ENCODE measurements at places on chromosomes 4 and X.

GRCh38 chrX:106742805-106743204 is 16.3 kb downstream of the RNF128 start:
- DNase-seq, result no peak

DNA sequence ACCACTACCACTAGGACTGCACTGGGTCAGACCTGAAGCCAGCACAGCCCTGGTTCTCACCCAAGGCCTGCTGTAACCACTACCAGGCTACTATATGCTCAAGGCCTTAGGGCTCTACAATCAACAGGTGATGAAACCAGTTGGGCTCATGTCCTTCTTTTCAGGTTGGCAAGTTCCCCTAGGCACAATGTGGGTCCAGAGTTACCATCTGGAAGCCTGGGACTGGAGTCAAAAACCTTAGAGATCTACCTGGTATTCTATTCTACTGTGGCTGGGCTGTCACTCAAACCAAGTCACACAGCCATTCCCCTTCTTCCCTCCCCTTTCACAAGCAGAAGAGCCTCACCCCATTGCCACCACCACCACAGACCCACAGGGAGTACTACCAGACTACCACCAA is 175.6 kb downstream of the RELL1 start:
- DNase-seq, result no peak

GRCh38 chrX:10310511-10310910 is 153.7 kb downstream of the CLCN4 start:
- DNase-seq, result no peak

DNA sequence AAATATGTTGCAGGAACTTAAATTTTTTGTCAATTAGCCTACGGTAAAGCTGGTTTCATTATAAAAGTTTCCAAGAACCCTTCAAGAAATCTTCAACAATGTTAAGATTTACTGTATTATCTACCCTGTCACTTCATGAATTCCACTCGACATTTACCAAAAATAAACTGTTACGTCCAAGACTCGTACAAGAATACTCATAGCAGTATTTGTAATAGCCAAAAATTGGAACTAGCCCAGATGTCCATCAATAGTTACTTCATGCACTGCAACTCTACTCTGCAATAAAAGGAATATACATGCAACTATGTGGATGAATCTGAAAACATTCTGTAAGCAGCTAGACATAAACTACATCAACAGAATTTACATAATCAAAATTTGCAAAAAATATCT is 13.4 kb downstream of the RBMX start:
- no peak for DNase-seq

Measured in MM.1S (cell line).